ENCODE measurements at places on chromosomes 5 and 9. TPM values are rescaled to one million over a fixed set of nuclear protein-coding genes. Genes with fewer than 3 reads are reported as not detected.

PKD2L2 gene
- total RNA-seq = not detected

FOXD1 gene
- total RNA-seq = 0.73 TPM

LCNL1 gene
- total RNA-seq = not detected

NR5A1 gene
- total RNA-seq = 0.42 TPM

DNA sequence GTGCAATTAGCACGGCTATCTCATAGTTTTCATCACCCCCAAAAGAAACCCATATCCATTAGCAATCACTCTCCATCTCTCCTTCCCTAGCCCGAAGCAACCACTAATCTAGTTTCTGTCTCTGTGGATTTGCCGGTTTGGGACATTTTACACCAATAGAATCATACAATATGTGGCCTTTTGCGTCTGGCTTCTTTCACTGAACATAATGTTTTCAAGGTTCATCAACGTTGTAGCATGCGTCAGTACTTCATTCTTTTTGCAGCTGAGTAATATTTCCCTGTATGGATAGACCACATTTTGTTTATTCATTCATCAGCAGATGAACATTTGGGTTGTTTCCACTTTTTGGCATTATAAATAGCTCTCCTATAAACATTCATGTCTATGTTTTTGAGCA, 75.4 kb upstream of the TBC1D2 start:
- no peaks in the 10 kb centered on the region for H3K4me1 ChIP-seq
- no peak for DNase-seq
- no peaks in the 10 kb centered on the region for H3K27me3 ChIP-seq
- no peaks in the 10 kb centered on the region for H3K36me3 ChIP-seq
- no peak overlapping the region for H3K4me3 ChIP-seq

GRCh38 chr9:37563806-37564513, 12.2 kb downstream of the FBXO10 start:
- no peak overlapping the region for H3K4me3 ChIP-seq
- DNase-seq = no peak
- H3K27me3 ChIP-seq = no peaks in the 10 kb centered on the region
- no peaks in the 10 kb centered on the region for H3K36me3 ChIP-seq
- H3K27ac ChIP-seq = no peak overlapping the region
- no peaks in the 10 kb centered on the region for H3K4me1 ChIP-seq

DNA sequence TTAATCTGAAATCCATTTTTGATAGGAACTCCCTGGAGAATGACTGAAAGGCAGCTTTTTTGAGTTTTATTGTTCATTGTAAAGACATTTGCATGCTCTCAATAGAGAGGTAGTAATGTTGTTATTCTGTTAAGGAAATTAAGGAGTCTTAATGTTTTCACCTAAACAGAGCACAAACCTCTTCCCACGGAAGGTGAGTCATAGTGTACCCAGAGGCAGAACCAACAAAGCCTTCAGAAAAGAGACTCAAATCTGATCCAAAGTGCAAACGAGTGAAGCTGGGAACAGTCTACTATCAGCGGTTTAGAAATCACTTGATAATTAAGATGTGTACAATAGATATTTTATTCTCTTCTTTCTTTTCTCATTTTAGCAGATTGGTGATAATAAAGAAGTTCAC, 470.5 kb downstream of the PLK2 start:
- H3K27me3 ChIP-seq = no peaks in the 10 kb centered on the region
- no peak for DNase-seq
- no peaks in the 10 kb centered on the region for H3K4me1 ChIP-seq
- H3K4me3 ChIP-seq = no peak overlapping the region

DNA sequence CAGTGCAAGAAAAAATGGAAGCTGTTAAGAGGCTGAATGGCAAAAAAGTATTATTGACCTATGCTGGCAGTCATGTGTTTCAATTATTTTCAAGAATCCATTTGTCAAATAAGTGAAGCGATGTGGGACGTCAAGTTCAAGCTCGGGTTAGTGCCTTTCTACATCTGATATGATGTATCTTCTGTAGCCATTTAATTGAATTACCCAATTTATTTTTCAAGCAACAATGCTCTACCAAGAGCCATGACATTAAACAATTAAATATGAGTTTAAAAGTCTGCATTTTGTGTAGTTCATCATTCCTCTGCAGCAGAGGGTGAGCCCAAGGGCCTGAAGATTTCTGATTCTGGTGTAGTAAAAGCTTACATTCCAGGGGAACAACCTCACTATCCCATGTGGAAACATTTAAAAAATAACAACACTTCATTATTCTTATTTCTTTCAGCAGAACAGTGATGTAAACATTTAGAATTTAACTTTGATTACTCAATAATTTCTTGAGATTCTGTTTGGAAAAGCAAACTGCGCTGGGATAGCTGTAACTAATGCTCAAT, 619.7 kb upstream of the ARRDC3 start:
- H3K36me3 ChIP-seq = no peaks in the 10 kb centered on the region
- no peak for DNase-seq
- no peaks in the 10 kb centered on the region for H3K27me3 ChIP-seq
- no peak overlapping the region for H3K27ac ChIP-seq

- H3K27ac ChIP-seq = no peak overlapping the region
- no peaks in the 10 kb centered on the region for H3K4me1 ChIP-seq
- no peaks in the 10 kb centered on the region for H3K36me3 ChIP-seq
- no peak for DNase-seq
- H3K4me3 ChIP-seq = no peak overlapping the region
Measured at GRCh38 chr5:37375091-37375490, 4.0 kb upstream of the WDR70 start.

DNA sequence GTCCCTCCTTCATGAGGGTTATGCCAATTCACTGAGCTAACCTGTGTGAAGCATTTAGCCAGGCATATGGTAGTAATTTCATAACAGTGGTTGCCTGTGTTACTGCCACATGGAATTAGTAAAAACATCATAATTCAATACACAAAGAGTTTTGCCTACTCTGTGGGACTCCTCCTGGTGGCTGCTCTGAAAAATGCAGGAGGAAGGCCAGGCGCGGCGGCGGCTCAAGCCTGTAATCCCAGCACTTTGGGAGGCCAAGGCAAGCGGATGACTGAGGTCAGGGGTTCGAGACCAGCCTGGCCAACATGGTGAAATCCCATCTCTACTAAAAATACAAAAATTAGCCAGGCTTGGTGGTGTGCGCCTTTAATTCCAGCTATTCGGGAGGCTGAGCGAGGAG, 547.3 kb downstream of the CDK5RAP2 start:
- H3K4me3 ChIP-seq = no peak overlapping the region
- H3K27me3 ChIP-seq = no peaks in the 10 kb centered on the region
- no peak overlapping the region for H3K27ac ChIP-seq
- H3K36me3 ChIP-seq = no peaks in the 10 kb centered on the region
- DNase-seq = no peak

GRCh38 chr9:108048406-108049025, 558.9 kb upstream of the KLF4 start:
- no peak overlapping the region for H3K4me3 ChIP-seq
- H3K36me3 ChIP-seq = no peaks in the 10 kb centered on the region
- no peak for DNase-seq
- H3K27ac ChIP-seq = no peak overlapping the region
